Stimulated activated CD8-positive, alpha-beta memory T cell treated with anti-CD3 and anti-CD28 coated beads, Interleukin-4, amount 100 ng/mL, for 1 hour (primary cell): ENCODE measurements at places on chromosomes 1 and 21.
A peak's percentile ranks its signal among the peaks of the same experiment; 100 is the strongest.

DNA sequence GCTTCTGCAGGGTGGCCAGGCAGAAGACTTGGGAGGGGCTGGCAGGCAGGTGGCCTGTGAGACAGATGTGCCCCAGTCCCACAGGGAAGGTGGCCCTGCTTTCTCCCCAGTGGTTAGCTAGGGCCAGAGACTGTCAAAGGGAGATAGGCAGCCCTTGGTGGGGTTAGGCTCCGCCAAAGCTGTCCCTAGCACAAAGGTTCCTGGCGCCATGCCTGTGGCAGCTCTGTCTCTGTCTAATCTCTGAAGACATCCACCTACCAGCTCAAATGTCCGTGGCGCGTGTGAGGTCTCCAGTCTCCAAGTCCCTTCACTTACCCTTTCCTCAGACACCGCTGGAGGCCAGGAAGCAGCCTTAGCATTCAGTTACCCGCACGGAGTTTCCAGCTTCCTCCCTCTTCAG, 17.7 kb downstream of the TCP10L start:
- DNase-seq: no peak

DNA sequence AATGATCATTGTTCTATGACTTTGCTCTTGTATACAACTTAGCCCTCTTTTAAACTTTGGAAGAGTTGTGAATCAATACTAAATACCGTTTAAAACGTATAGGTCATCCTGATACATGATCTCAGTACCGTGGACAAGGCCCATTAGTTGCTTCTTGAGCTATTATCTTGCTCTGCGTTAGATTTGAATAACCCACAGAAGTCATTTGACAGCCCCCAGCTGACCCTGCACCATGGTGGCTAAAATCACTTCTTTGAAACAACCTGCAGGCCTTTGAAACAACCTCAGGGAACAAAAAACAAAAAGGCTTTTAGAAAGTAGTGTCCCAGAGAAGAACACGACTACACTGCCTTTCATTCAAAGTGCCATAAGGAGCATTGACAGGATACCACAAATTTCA, 473.0 kb upstream of the ADGRL2 start:
- no peak for DNase-seq

DNA sequence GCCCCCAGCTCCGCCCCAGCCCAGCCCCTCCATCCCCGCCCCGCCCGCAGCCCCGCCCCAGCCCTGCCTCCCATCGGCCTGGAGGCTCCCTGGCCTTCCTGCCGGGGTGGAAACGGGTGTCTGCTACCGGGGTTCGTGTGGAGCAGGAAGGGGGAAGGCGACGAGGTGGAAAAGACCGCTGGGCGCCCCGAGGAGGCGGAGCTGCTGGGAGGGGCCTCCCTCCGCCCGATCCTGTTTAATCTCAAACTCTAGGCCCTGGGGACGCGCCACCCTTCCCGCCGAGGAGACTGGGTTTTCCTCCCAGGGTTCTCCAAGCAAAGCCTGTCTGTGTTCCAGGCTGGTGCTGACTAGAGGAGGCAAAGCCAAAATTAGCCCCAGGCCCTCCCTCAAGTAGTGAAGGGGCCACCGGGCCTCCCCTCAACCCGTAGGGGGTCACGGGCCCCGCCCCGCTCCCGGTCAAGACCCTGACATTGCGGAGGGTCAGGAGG, 16.2 kb upstream of the TTLL10 start:
- DNase-seq: peak; percentile 25

- no peak for DNase-seq
Observed at GRCh38 chr1:37477946-37478345, 3.6 kb downstream of the ZC3H12A start.

DNA sequence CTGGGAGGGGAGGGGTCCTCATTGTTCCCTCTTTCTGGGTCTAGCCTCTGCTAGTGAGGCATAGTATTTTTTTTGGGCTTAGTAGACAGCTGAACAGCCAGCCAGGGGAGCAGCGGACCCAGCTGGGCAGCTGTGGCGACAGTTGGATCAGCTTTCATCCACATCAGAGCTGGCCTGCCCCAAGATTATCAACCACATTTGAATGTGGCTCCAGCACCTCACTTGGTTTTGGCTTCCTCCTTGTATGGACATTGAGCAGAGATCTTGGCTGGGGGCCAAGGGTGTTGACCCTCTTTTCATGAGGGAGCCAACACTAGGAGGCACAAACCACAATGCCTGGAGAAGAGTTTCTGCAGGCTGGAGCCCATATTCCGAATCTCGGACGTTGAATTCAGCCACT, 25.0 kb downstream of the WNT4 start:
- DNase-seq: no peak

DNA sequence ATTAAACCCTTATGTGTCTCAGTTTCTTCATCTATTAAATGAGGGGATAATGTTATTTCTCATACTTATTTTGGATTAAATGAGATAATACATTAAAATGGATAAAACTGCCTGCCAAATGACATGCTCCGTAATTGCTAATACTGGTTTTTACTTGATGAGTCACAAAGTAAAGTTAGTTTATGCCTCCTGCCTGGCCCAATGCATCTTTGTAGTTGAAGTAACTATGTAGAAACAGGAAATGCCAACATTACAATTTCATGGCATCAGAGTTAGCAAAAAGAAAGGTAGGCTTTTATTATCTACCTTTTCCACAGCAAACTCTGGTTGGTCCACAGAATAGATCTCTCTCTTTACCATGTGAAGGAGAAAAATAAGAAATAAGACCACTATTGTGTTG, 214.5 kb downstream of the TBX15 start:
- no peak for DNase-seq

- peak; percentile 28 for DNase-seq
Observed at GRCh38 chr1:15249081-15249480, 2.1 kb downstream of the FHAD1 start.

GRCh38 chr1:118751166-118751565, 237.0 kb downstream of the TBX15 start:
- DNase-seq: no peak

DNA sequence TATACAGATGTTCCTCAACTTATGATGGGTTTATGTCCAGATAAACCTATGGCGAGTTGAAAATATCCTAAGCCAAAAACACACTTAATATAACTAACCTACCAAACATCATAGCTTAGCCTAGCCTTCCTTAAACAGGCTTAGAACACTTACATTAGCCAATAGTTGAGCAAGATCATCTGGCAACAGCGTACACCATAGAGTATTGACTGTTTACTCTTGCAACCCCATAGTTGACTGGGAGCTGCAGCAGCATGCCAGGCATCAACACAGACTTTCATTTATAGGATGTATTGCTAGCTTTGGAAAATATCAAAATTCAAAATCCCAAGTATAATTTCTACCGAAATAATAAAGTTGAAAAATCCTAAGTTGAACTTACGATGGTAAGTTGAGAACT, 5.5 kb upstream of the LCE2D start:
- no peak for DNase-seq

GRCh38 chr1:52235646-52236045, 93.8 kb downstream of the ZFYVE9 start:
- no peak for DNase-seq

- DNase-seq: no peak
Observed at GRCh38 chr1:77175230-77175844, 43.9 kb downstream of the PIGK start.

- DNase-seq: no peak
Observed at GRCh38 chr1:46275030-46275337, 27.4 kb downstream of the RAD54L start.

GRCh38 chr1:97095764-97096163, 374.2 kb downstream of the PTBP2 start:
- DNase-seq: no peak

- no peak for DNase-seq
Observed at GRCh38 chr1:51863384-51863783, 15.1 kb downstream of the NRDC start.

- no peak for DNase-seq
Observed at GRCh38 chr21:35338881-35339632, 290.0 kb upstream of the RUNX1 start.

- no peak for DNase-seq
Observed at GRCh38 chr1:224287714-224288113, 42.3 kb downstream of the NVL start.

DNA sequence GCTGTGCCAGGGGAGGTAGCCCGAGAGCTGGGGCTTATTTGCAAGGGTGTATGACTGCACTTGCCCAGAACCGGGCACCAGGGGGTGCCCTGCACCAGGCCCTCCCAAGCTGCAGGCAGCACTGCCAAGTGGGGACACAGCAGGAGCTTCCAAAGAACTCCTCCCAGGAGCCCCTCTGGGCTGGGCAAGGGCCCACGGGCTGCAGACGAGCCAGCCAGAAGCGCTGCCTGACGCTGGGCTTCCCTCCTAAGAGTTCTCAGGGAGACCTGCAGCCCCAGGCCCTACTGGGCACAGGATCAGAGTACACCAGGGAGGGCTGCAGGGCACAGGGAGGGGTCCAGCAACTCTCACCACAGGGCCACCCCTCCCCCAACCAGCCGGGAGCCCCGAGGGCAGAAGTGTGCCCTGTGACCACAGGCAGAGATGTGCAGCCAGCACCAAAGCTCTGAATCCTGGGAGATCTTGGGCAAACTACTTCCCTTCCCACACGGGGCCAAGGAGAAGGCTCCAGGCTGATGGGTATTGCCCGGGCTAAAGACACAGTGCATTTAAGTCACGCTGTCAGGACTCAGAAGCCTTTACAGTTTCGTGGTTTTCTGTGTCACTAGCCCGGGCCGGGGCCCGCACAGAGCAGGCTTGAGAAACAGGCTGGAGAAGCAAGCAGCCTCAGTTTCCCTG, 63.4 kb downstream of the KCNAB2 start:
- no peak for DNase-seq

DNA sequence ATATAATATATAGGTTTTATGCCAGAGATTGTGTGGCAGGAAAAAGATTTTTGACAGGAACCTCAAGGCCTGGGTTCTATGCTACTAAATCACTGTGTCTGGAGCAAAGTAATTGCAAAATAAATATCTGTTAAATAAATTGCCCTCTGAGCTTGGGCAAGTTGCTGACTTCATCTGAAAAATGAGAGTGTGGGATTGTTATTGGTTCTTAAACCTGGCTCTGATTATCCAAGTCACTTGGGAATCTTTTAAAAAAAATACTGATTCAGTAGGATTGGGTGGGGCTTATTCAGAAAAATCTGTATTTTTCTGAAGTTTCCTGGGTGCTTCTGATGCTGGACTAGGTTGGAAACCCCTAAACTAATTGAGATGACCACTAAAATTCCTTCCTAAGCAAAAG, 174.1 kb upstream of the SGIP1 start:
- no peak for DNase-seq

- no peak for DNase-seq
Observed at GRCh38 chr1:216183007-216183406, 240.2 kb downstream of the USH2A start.

- DNase-seq: no peak
Observed at GRCh38 chr1:214557952-214558735, 6.7 kb upstream of the PTPN14 start.
